Skin of body (tissue), 3 donors: ENCODE measurements at places on chromosomes 1 and 21. TPM values are rescaled to one million over a fixed set of nuclear protein-coding genes. Genes with fewer than 3 reads are reported as not detected.

The FCRL1 gene
- 0.39 TPM for total RNA-seq

The OSCP1 gene
- total RNA-seq: 10.4 TPM

The CYP4A11 gene
- total RNA-seq: not detected

The TNFRSF18 gene
- total RNA-seq: 1.9 TPM

The SYDE2 gene
- total RNA-seq: 22.0 TPM

The RAD54L gene
- total RNA-seq: 4.6 TPM

The TPTE gene
- not detected for total RNA-seq

The ALG14 gene
- total RNA-seq: 1.8 TPM

DNA sequence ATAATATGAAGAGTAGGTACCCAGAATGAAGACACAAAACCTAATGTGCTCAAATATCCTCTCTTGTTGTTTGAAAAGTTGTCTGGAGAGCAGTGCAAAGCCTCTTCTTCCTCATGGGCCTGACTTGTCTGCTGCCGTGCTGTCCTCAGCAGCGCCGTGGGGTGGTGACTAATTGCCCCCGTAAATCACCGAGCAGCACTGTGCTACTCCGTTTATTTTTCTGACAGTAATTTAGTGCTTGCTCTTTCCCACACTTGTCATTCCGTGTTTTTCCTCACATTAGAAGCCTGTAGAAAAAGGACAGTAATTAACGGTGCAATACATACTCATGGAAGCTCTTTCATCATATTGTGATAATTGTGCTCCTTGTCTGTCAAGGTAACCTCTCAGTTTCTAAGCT lies 114.8 kb upstream of the BARHL2 start:
- DNase-seq: no peak

GRCh38 chr1:59017501-59018231 lies 233.8 kb upstream of the JUN start:
- DNase-seq: no peak

DNA sequence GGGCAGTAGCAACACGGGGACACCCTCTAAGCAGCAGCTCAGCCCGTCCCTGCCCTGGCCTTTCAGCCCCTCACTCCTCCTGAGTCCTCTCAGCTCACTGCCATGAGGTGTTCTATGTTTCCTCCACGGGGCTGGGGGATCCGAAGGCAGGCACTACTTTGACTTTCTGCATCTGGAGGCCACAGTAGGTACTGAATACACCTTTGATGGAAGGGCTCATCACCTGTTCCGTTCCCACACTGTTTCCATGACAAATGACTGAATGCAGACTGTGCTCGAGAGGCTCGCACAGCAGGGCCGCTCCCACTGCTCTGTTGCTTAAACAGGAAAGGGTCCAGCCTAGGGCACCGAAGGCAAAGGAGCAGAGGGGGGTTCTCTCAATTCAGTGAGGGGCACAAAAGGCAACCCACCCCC lies 77.6 kb upstream of the DNAH14 start:
- DNase-seq: no peak

GRCh38 chr1:218890451-218890850 lies 283.2 kb upstream of the LYPLAL1 start:
- DNase-seq: no peak

DNA sequence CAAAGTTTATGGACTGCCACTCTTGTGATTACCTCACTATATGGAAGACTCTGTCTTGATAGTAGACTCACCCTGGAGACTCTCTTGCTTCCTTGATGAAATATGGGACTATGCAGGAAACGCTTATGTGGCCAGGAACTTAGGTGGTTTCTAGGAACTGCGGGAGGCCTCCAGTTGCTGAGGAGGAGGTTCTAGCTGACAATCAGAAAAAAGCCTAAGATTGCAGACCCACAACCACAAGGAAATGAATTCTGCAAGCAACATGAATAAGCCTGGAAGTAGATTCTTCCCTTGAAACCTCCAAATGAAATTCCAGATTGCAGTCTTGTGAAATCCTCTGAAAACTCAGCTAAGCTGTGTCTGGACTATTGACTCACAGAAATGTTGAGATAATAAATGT lies 88.9 kb upstream of the COL11A1 start:
- no peak for DNase-seq

- no peak for DNase-seq
Observed at GRCh38 chr1:83500531-83500930, 498.4 kb downstream of the TTLL7 start.

DNA sequence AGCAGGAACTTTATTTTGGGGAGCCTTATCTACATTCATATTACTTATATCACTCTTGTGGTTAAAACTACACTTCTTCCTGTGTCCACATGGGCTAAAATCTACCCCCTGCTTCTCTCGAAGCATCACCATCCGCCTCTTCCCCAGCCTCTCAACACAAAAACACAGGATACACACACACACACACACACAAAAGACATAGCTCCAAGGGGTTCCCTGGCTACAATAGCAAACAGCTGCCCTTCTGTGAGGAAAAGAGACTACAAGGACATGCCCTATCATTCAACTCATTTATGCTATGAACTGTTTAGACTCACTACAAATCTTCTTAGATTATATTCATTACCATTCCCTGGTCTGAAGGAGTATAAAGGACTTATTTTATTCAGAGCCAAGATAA lies 155.0 kb downstream of the PIGK start:
- no peak for DNase-seq

GRCh38 chr1:39917825-39918224 lies 16.1 kb upstream of the MYCL start:
- no peak for DNase-seq

- no peak for DNase-seq
Observed at GRCh38 chr1:65198096-65198495, 50.1 kb downstream of the AK4 start.

DNA sequence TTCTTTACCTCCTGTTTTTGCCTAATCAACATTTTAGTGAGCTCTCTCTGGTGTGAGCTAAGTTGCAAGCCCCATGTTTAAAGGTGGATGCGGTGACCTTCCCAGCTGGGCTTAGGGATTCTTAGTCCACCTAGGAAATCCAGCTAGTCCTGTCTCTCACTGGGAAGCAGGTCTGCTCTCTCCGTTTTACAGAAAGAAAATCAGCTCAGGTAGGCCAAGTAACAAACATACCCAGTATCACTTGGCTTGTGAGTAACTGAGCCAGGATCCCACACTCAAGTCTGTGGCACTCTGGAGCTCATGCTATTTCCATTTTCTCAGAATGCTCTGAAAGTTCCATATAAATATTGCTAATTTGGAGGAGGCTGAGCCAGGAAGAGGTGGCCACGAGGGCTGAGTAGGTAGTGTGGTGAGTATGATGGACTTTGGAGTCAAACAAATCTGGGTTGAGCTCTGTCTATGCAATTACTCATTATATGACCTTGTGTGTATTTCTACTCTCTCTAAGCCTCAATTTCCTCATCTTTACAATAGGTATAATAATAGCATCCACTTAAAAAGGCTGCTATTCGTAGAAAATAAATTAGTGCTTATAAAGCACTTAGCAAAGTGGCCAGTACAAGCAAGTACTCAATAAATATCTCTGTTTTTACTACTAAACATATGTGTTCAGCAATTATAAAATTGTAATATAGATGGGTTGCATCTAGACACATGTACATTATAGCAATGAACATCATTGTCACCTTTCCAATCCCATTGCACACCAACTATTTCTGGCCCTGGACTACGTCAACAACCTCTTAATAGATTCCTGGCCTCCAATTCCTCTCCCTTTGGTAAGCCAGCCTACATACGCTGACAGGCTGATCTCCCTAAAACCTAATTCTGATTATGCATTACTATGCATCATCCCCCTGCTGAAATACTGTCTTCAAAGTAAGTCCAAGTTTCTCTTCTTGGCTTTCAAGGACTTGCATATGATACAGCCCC lies 32.7 kb upstream of the DHCR24 start:
- DNase-seq: no peak

GRCh38 chr1:204350857-204351573 lies 8.7 kb downstream of the PLEKHA6 start:
- DNase-seq: peak; percentile 7

DNA sequence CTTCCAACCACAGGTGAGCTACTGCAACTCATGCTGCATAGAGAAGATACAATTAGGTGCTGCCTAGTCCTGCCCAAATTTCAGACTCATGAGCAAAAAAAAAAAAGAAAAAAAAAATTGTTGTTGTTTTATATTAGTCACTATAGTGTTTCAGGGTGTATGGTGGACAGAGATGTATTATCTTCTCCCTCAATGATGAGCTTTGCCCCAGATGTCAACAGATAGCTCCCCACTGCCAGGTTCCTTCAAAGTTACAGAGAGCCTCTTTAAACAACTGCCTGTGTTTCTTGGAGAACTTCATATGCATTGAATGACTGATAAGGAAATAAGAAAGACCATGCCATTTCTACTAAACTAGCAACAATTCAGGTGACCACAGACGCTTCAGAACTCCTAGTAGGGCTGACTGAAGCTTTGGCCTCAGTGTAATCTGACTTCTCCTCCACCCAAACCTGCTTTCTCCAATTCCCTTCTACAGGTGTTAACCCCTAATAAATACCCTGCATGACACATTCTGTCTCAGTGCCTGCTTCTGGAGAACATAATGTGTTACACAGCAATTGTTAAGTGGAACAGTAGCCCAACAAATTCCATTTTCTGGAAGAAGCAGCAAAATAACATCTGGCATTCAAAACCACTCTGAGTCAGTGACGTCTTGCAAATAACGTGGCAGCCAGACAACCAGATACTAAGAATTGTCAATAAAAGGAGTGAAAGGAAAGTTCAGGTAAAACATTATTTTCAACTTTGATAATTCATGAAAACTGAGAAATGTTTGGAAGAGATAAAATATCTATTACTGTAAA lies 147.7 kb downstream of the CDC42BPA start:
- DNase-seq: peak; percentile 42

GRCh38 chr21:16269476-16269875 lies 539.7 kb downstream of the USP25 start:
- no peak for DNase-seq

- DNase-seq: no peak
Observed at GRCh38 chr1:193951984-193952383, 765.6 kb upstream of the B3GALT2 start.

GRCh38 chr21:31677047-31677446 lies 17.6 kb downstream of the SOD1 start:
- no peak for DNase-seq

DNA sequence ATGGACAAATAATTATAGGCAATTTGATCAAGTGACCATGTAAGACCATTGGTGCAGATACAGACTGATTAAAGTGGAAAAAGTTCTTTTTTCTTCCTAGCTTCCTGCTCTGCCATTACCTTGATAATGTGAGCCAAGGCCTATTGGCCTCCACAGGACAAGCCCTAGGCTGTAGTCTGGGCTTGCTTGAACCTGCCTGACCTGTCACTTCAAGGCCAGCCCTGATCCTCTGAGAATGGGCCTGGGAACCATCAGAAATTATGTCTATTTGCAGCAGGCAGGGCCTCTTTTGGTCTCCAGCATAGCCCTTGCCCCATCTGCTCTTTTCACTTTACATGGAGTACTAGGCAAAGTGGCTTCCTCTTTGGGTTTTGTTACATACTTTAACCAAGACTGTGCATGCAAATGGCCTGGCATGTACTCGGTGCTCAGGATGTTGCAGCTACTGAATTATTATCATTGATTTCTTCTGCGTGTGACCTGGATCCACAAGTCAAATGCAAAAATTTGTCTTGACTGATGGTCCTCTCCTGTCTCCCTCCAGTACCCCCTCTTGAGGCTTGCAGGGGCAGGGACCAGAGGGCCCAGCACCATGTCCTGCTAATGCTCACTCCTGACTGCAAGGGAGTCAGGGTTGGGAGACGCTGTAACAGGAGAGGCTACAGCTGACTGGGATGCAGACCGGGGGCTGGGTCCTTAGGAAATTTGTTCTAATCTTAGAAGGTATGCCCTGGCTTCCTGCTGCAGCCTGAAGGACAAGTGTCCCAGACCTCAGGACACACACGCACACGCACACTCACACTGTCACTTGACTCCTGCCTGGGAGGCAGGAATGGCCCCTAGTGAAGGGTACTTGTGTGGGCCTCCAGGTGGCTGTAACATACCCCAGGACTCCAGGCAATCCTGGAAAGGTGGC lies 39.4 kb downstream of the RCSD1 start:
- no peak for DNase-seq

GRCh38 chr1:29460694-29461093 lies 224.4 kb downstream of the PTPRU start:
- no peak for DNase-seq
